Activated gamma-delta T cell treated with Interleukin-2 at 50 U/mL for 16 hours (primary cell): ENCODE measurements at places on chromosomes 2 and 18.

- DNase-seq = no peak
Measured at GRCh38 chr2:227360351-227360750, 18.8 kb downstream of the TM4SF20 start.

DNA sequence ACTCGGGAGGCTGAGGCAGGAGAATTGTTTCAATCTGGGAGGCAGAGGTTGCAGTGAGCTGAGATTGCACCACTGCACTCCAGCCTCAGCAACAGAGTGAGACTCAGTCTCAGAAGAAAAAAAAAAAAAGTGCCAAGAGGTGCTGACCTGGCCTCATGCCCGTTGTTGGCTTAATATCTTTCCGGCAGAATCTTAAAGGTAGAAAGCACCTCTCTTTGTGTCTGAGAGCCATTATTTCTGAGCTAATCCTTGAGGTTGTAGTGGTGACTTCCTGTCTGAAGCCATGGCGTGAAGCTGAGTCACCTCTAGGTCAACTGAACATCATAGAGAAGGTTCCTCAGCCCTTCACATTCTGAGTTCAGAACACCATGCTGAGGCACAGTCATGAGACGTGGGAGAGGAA is 60.4 kb downstream of the WDSUB1 start:
- DNase-seq = peak; percentile 28

DNA sequence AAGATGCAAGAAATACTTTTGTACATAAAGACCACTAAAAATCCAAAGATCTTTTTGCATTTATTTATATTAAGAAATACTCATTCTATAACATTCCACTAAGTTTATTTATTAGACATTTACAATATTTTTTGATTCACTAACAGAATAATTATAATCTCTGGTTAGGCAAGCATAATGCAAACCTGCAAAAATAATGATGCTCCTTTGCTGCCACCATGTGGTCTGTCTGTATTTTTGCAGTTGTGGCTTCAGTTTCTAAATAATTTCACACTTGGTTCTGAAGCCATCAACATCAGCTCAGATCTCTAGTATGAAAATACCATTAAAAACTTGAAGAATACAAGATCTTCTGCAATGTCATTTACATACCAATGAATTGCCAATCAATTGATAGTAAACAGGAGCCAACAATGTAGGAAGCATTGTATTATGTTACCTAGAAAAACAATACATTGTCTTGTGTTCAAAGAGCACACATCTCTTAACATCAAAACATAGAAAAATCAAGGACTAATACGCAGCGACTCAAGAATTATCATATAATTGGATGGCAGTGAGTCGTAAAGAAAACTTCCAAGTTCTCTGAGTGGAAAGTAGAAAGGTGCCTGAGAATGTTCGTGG is 28.8 kb upstream of the WDR75 start:
- peak; percentile 32 for DNase-seq

DNA sequence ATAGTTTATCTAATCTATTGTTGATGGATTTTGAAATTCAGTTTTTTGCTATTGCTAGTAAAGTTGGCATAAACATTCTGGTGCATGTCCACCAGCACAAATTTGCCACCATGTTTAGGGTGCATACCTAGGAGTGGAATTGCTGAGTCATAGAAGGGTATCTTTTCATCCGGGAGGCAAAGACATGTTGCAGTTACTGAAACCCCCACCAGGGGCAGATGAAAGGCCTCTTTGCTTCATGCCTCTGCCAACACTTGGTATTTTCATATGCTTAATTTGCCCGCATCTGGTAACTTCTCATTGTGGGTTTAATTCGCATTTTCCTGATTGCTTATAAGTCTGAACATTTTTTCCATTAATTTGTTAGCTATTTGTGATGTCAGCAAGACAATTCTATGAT is 8.2 kb downstream of the DCC start:
- no peak for DNase-seq

GRCh38 chr2:6679471-6679870 is 186.2 kb downstream of the CMPK2 start:
- DNase-seq = no peak

GRCh38 chr2:48120112-48120511 is 213.8 kb upstream of the FBXO11 start:
- DNase-seq = no peak

DNA sequence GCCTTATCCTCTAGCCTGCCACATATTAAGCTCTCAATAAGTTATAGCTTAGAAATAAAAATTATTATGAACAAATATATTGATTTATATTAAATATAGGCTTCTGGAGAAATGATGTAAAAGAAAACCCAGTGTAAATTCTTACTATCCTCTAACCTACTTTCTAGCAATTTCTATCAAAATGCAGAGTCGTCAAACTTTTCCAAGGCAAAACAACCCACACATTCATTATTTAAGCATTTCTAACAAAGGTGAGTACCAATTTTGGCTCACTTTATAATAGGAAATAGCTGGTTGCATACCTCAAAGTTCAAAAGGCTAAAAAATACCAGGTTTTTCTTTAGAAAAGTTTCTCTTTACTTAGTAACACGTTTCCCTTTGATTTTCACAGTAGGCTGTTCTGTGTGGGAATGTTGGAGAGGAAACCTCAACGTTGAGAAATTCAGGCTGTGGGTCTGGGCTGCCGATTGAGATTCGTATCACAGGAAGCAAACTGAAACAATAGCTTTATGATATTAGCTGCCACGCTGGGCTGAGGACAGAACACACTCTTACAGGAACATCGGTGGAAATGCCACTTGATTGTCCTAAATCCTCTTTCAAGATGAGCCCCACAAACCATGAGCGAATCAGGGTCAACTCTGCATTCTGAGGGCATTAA is 53.0 kb downstream of the EPAS1 start:
- DNase-seq = no peak

DNA sequence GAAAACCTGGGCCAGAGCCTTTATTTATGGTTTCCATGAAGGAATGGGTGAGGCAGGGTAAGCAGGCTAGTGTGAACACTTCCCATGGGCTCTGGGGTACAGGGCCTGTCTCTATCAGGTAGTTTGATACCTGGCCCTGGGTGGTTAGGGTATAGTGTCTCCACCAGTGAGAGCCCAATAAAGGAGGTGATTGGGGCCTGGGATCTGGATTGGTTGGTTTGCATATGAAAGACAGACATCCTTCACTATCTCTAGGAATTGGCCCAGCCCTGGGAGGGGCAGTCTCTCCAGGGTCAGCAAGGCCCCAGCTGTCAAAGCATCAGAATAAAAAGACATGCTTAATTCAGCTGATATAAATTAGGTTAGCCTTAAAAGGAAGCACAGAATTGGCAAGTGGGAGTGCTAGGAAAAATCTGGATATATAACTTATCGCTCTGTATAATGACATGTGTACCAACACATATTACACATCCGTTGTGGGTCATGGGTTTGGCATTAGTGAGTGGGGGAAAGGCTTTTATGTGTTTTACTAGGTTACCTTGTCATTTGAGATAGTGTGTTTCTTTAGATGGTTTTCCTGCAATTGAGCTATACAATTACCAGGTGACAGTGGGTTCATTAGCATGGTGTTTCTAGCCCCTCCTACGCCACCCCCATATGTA is 18.5 kb upstream of the TMEM178A start:
- no peak for DNase-seq

GRCh38 chr18:56702946-56703345 is 51.8 kb downstream of the WDR7 start:
- peak; percentile 7 for DNase-seq

DNA sequence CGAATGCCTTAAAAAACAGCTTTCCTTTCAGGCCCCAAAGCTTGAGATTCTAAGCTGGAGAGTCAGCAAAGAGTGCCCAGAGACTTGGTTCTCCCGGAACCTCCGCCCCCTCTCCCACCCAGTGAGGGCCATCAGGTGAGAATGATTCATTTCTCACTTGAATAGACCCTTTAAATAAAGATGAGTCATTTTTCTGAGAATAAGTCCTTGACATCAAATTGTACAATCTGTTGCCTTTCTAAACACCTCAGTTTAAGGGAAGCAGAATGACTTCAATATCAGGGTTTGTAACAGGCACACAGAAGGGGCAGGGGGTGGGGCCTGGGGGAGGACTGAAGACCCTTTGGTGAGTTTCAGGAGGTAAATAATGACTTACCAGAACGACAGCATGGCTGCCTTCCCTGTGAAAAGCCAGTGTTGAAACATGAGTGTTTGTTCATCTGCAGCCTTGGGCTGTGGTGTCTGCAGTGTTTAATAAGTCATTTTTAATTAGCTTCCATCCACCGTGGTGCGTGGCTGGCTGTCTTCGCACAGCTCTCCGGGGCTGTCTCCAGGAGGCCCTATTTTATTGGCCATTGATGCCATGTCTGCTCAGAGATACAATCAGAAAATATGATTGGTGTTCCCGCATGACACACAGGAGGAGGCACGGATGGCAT is 134.9 kb upstream of the ZNF236 start:
- DNase-seq = no peak

DNA sequence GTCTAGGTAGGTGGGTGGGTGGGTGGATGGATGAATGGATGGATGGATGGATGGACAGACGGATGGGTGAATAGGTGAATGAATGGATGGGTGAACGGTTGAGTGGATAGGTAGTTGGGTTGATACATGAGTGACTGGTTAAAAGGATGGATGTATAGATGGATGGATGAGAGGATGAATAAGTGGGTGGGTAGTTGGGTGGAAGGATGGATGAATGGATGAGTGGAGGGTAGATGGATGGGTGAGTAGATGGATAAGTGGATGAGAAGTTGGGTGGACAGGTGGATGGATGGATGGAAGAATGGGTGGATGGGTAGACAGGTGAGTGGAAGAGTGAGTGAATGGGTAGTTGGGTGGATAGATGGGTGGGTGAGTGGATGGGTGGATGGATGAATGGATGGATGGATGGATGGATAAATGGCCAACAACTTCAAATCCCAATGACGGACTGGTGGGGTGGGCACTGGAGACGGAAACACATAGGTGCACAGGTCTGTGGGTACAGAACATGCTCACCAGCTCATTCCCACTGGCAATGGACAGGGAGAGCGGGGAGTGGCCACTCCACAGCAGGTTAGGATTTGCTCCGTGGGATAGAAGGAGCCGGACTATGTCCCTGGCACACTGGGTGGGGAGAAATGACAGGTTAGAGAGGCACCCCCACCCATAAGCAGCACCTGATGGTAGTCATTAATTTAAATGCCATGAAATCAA is 48.8 kb downstream of the ANKMY1 start:
- no peak for DNase-seq

DNA sequence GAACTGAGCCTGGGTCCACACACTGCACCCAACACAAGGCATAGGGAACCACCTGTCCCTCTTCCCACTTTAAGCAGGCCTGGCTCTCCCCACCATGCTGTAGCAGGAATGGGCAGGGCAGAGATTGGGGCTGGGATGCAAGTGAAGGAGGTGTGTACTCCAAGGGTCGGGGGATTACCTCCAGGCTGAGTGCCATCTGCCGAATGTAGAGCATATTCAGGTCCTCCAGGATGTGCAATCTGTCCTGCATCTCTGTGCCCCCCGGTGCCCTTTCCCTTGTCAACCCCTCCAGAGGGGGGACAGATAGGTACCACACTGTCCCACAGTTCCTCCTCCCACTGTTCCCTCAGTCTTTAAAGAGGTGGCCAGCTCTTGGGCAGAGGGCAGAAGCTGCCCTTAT is 2.4 kb downstream of the RTKN start:
- no peak for DNase-seq

DNA sequence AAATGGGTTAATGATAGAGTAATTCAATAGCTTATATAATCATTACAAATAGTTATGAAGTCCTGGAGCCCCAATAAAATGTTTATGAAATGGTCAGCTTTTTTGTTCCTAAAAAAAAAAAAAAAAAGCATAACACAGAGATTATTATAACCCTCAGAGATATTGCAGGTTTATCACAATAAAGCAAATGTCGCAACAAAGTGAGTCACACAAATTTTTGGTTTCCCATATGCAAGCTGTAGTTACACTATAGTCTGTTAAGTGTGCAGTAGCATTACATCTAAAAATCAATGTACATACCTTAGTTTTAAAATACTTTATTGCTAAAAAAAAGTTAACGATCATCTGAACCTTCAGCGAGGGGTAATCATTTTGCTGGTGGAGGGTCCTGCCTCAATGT is 20.0 kb downstream of the WDFY1 start:
- no peak for DNase-seq

- no peak for DNase-seq
Measured at GRCh38 chr2:96514521-96514920, 9.4 kb upstream of the NEURL3 start.

- no peak for DNase-seq
Measured at GRCh38 chr18:26386002-26386401, 159.8 kb downstream of the TAF4B start.

DNA sequence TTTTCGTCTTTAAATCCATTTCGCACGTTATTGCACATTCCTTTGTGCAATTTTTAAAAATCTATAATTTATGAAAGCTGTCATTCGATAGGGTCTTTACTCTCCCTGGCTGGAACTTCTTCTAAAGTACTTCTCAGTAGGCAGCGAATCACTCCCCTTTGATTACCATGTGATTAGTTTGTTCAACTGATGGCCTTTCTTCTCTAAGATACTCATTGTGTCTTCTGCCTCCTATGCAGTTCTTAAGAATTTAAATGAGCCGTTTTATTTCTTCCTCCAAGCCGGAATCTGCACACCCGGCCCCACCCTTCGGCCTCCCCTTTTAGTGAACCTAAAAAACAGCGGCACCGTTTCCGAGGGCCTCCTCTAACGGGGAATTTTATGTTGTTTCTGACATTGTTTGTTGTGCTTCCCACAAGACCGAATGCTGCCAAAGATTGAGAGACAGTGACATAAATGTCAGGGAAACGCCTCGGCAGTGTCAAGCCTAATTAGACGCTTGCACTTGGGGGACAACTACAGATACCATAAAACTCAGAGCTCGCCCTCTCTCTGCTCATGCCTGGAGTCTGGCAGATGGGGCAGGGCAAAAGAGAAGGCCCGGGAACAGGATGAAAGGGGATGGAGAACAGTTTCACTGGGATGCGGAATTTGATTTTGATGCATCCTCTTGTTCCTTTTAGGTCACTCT is 255.3 kb downstream of the BCL11A start:
- DNase-seq = no peak

GRCh38 chr2:110858135-110858725 is 125.9 kb downstream of the ACOXL start:
- peak; percentile 68 for DNase-seq

GRCh38 chr2:10753156-10753555 is 31.7 kb downstream of the ATP6V1C2 start:
- no peak for DNase-seq

GRCh38 chr2:109128616-109129355 is at the start of gene SH3RF3:
SH3RF3 (plus strand) TSS chr2:109129205.
- DNase-seq = no peak

DNA sequence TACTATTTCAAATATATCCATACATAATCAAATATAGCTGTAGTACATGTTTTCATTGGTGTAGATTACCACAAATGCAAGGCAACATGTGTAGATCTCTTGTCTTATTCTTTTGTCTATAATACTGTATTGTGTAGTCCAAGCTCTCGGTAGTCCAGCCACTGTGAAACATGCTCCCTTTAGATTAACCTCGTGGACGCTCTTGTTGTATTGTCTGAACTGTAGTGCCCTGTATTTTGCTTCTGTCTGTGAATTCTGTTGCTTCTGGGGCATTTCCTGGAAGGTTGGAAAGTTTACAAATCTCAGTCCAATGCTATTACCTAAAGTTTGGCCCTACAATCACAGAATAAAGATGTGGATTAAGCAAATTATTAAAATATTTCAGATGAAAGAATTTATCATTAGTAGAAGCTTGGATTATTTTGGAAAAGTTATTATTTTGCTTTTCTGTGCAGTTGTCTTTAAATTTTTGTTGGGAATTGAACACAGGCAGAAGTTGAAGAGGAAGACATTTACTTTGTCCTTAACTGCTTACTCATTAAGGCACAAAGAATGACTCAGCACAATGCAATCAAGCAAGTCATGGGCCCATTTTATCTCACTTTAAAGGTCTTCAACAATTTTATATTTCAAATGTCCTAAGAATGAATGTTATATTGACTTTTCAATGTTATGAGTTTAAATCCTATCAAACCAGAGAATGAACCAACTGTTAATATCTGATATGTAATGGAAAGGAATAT is 103.4 kb upstream of the CAVIN2 start:
- no peak for DNase-seq
